ENCODE measurements at places on chromosomes 7 and 10.

GRCh38 chr7:47394751-47395252 is 187.1 kb downstream of the TNS3 start:
- no peak for DNase-seq

DNA sequence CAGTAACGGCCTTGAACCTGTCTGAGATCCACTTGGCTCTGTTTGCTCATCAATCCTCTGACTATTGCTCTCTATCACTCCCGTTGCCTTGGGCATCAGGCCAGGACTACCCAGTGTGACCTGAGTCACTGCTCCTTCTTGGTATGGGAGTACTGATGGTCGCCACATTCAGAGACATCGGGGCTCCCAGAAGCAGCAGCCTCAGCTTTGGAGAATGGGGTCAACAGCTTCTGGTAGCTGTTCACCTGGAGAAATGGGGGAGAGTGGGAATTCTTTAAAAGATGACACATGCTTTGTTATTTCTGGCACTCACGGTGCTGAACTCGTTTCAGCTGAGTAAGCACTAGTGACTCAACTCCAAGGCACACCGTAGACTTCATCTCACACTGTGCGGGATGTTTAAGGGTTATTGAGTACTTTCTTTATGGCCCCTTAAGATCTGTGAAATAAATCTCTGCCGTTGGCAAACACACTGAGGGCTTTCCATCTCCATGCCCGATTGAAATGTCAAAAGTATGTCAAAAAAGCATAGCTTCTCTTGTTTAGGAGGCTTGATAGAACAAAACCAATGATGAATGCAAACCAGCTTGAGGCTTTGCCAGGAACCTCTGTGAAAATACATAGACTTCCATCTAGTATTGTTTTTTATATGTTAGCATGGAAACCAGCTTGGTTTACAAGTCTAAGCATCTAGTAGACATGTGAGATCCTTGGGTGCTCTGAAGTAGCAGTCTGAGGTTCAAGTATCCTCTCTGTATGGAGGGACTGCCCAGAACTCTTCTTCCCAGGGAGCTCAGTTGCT is 333.1 kb downstream of the CXCL12 start:
- DNase-seq = no peak

DNA sequence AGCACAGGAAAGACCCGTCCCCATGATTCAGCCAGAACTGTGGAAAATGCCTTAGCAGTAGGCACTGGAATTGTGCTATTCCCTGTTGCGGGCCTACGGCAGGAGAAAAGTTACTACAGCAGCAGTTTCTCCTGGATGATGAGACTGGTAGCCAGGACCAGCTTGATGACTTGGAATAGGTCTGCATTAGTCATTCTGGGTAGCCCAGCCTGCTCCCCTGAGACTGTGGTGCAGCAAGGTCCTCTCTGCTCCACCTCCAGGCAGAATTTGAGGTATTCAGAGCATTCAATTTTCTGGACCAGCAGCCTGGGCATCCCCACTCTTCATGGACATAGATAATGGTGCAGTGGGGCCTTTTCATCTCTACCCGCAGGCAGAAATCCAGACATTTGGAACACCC is 490.0 kb downstream of the SH2D4B start:
- no peak for DNase-seq

GRCh38 chr7:151226560-151226874 is 488 bp downstream of the ABCF2 start:
- DNase-seq = no peak

DNA sequence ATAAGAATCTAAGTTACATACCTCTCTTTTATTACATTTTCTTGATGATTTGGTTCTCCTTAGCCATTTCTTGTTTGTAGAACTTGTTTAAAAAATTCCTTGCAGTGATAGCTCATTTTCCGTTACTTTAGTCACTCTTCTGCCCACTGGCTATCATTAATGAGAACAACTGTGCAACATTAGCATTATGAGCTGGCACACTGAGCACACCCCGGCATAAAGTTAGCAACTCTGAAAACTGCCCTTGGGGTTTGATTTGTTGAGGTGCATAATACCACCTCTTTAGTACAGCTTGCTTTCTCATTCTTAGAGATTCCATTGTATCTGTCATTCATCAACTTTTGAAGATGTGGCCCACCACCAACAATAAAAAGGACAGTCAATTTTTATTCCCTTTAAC is 87.6 kb upstream of the ADCY1 start:
- DNase-seq = no peak

GRCh38 chr10:13803566-13804554 is 217.1 kb downstream of the PRPF18 start:
- no peak for DNase-seq

DNA sequence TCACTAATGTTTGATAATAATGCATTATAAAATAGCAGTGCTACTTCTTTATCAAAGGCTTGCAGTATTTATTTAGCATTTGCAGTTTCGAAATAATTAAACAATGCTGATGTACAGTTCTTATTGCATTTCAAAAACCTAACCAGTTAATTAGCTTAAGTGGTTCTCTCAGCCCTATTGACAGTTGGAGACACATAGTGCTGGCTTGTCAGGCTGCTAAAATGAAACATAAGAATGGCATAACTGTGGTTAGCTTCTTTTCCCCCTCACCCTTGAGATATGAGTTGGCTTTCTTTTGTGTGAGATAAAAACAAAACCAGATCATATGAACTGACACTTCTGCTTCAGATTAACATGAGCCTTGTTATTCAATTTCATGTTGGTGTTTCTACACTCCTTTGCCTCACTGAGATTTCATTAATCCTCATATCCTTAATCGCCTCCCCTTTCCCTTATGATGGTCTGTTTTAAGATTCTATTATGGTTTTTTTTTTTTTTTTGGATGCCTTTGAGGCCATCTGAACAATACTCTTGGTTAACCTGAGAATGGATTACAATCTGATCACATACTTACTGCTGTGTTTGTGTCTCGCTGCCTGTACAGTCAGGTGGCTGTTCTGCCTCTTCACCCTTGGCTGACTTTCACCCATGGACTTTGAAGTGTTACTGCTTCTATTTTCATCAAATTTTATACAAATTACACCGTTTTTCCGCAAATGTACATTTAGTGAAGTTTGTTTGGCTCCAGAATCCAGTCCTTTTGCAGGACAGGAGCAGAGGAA is 108.0 kb downstream of the SDK1 start:
- no peak for DNase-seq

DNA sequence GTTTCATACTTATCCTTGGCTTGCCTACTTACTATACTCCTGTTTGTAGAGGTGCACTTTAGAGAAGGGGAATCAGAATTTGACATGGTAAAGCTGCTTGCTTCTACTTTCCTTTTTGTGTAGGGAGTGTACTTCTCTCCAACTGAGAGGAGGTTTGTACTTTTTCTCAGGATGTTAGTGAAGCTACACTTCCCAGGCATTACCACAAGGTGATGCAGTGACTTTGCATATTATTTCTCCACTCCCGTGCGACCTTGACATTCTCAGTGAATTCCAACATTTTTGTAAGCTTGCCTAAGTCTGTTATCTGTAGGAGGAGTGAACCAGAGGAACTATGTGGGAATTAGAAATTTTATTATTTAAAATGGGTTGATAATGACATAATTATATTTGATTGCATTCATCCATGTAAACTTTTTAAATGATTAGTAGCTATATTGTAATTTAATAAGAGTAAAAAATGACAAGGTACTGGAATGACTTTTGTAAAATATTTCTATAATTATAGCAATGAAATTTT is 5.2 kb downstream of the TAX1BP1 start:
- DNase-seq = no peak

- DNase-seq = no peak
Measured at GRCh38 chr7:39824456-39825200, 125.4 kb upstream of the CDK13 start.

GRCh38 chr10:101974091-101974971 is 81.6 kb downstream of the ARMH3 start:
- no peak for DNase-seq

DNA sequence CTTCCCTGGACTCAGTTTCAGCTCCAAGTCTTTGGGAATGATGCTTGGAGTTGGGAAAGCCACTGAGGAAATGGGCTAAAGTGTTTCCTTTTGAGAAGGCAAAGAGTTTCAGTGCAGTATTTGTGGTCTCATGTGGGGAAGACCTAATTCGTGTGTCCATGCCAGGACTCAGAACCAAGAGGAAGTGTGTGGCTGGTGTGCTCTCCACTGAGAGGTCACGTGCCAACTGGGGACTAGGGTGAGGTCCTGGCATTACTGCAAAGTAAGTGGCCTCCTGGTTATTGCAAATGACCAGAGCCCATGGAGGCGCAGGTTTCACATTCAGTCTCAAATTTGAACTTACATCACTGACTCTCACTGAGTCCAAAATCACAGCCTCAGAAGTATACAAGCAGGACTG is 48.6 kb upstream of the ITPRID1 start:
- DNase-seq = no peak

DNA sequence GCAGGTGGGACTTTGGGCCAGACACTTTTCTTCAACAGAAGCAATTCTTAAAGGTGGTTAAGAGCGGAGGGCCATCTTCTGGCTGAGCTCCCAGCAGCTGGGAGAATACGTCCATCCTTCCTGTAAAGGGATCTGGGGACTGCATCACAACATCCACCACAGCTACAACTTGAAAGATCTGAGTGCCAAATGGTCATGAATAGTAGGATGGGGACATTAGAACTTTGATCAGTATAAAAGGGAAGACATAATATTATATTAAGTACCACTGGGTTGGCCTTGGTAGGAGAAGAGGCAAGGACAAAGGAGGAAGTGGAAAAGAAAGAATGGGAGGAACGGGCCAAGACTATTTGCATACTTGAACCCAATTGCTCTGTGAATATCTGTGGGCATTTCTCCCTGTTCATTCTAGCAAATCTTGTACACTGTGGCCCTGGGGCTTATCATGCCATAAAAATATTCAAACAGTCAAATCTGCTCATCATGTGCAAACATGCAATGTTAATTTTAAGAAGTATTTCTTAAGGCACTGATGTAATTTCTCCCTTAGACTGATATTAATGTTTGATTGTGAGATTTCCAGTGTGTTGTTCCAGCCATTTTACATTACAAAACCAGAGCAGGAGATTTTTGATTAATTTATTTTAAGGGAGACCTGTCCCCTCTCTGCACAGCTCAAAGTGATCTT is 65.5 kb upstream of the CREB5 start:
- DNase-seq = no peak

- DNase-seq = no peak
Measured at GRCh38 chr7:107318523-107319160, 149.8 kb downstream of the HBP1 start.

- DNase-seq = no peak
Measured at GRCh38 chr7:120951826-120952225, 1.2 kb downstream of the ING3 start.

DNA sequence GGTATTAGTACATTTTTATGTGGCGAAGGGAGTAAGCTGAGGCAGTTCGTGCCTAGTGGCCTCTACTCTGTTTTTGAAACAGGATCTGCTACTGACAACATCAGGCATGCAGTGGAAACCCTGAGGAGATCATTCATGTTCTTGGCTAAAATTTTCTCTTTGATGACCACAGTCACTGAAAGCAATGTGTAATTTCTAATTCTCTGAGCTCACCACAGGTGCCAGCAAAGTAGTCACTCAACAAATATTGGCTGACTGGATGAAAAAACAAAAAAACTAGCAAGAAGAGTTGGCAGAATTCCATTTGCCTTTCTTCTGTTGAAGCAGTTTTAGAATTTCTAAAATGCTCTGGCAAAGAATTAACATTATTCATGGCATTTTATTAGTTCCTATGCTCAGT is 176.5 kb upstream of the KCTD7 start:
- no peak for DNase-seq

GRCh38 chr7:50838675-50839377 is 56.1 kb upstream of the GRB10 start:
- no peak for DNase-seq

GRCh38 chr7:55181762-55182161 is 162.9 kb downstream of the EGFR start:
- DNase-seq = no peak

GRCh38 chr10:130416334-130417150 is 280.4 kb downstream of the GLRX3 start:
- DNase-seq = no peak

- peak; percentile 59 for DNase-seq
Measured at GRCh38 chr7:50449881-50450589, at the start of gene FIGNL1. Gene FIGNL1, minus strand, starts transcription at chr7:50450350. Its CDS starts 3,063 bp downstream, at chr7:50447287.

GRCh38 chr10:127976701-127977356 is 69.9 kb downstream of the PTPRE start:
- no peak for DNase-seq

GRCh38 chr10:15695852-15696251 is 23.9 kb downstream of the ITGA8 start:
- no peak for DNase-seq

GRCh38 chr7:93238748-93239147 is 6.6 kb downstream of the VPS50 start:
- no peak for DNase-seq

- no peak for DNase-seq
Measured at GRCh38 chr10:129272866-129273650, 194.0 kb upstream of the MGMT start.

GRCh38 chr7:111833466-111833865 is 271.2 kb upstream of the IMMP2L start:
- no peak for DNase-seq

DNA sequence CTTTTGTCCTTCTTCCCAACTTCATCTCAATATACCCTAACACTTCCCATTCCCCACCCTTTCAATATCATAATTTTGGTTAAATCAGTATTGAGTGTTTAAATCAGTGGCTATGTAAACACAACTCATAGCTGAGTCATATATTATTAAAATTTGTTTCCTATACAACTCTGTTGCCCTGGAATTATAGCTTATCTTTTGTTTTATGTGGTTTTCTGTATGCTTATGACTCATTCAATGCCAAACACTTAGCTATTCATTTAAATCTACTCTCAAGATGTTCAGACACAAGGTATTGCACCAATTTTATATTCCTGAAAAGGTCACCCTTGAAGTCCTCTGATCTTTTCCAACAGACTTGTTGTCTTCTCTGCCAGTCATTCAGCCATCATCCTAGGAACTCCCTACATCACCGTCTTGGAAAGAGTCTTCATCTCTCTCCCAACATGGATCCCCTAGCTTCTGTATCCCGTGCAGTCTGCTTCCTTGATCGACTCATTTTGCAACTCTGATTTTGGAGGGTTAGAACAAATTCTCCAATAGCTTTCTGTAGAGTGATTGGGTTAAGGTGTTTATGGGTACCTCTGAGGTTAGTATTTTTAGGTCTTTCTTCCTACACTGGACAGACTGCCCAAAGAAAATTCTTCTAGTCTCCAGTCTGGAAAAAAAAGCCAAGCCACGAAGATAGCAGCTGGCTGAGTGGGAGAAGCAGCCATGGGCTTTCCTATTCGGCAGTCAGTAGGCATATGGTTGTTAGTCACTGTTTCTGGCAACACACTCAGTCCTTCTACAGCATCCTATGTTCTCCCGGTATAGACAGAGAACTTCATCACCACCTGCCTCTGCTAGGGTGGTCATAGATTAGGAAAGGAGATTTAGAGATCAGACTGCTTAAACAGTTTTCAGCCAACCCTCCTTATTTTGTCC is 102.1 kb downstream of the CRPPA start:
- DNase-seq = no peak

- DNase-seq = no peak
Measured at GRCh38 chr10:80515511-80515910, 22.2 kb upstream of the SH2D4B start.

DNA sequence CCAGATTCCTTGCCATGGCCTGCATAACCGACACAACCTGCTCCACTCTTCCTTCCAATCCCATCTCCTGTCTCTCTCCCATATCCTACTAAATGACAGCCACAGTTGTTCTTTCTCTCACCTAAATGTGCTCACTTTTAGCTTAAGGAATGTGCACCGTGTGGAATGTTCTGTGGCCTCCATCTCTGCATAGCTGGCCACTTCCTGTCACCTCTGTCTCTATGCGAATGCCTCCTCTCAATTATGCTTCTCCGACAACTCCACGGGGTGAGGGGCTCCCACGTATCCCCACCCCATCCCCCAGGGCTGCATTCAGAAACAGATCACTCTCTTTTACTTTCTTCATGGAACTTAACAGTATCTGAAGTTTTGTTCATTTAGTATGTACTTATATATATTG is 110.7 kb downstream of the RAB18 start:
- no peak for DNase-seq

All from stimulated activated CD8-positive, alpha-beta memory T cell treated with anti-CD3 and anti-CD28 coated beads, Interleukin-4, amount 100 ng/mL, for 1 hour (primary cell).